ENCODE measurements at places on chromosomes 5 and 9. TPM values are rescaled to one million over a fixed set of nuclear protein-coding genes. Genes with fewer than 3 reads are reported as not detected.
A peak's percentile ranks its signal among the peaks of the same experiment; 100 is the strongest.

DNA sequence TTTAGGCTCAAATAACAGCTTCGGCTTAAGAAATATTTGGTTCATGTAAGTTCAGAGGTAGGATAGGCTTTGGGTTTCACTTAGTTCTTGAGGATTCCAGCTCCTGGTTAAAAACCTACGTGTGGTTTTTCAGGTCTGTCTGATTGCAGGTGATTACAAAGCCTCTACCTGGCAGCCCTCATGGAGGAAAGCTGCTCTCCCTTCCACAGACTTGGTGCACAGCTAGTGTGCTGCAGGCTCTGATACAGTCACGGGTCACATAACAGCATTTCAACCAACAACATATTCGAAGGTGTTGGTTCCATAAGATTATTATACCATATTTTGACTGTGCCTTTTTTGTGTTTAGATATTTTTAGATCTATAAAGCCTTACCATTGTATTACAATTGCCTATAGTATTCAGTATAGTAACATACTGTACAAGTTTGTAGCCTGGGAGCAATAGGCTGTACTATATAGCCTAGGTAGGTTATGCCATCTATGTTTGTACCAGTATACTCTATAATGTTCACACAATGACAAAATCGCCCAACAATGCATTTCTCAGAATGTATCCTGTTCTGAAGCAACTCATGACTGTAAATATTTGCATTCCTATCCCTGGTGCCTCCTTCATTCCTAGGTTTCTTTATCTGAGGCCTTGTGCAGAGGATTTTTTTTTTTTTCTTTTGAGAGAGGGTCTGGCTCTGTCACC lies 8.0 kb upstream of the DCP2 start:
- no peak for DNase-seq

DNA sequence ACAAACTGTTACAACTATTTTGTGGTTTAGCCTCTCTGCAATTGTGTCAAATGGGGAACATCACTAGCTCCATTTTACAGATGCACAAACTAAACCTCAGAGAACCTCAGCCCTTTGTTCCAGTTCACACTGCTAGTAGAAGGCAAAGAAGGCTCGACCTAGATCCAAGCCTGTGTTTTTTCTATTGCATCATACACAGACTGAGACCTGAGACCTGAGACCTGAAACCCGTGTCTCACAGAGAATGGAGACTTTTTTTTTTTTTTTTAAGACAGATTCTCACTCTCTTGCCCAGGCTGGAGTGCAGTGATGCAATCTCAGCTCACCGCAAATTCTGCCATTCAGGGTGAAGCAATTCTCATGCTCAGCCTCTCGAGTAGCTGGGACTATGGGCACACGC lies 120.8 kb downstream of the GALNT10 start:
- DNase-seq = no peak

Gene ADAMTS19
- 0.34 TPM for total RNA-seq

DNA sequence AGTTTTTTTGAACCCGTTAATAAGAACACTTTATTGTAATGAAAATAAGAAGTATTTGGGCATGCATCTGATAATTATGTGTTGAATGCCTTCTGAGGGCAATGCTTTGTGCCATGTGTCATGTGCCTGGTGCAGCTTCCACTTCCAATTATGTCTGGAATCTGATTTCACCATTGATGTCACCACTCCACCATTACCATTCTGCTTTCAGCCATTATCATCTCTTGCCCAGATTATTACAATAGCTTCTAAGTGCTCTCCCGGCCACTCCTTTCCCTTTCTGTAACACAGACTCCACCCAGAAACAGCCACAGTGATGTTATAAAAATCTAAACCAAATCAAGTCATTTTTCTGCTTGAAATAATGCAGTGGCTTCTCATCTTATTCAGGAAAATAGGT lies 171.7 kb downstream of the C9orf152 start:
- no peak for DNase-seq

DNA sequence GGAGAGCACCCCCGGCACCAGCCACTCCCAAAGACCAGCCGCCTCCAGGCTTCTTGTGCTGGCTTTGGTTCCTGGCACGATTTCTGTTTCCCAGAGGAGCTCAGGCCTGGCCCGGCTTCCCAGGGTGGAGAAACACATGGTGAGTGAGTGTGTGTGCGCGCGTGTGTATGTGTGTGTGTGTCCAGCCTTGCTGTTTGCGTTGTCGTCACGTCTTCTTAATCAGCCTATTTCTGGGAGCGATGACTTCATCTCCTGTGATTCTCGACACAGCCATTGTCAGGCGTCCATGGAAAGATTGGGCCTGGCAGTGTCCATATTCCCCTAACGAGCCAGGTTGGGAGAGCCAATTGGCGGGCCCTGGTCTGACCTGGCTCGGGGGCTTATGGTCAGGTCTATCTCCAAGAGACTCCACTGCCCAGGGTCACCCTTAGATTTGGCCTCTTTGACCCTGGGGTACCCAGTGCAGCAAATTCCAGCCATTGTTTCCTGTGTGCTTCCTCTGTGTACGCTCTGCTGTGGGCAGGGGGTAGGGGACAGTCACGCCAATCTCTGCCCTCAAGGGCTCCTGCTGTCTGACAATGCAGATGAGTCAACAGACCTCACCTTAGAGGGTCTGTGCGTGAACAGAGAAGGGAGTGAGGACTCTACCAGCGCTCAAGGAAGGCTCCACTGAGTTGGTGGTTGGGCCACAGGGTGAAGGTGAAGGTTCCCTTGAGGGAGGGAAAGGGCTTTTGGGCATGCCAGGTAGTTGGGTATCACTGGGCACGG lies 73.8 kb downstream of the DAB2IP start:
- peak; percentile 85 for DNase-seq

Gene OR1J2
- total RNA-seq = not detected

Gene CSF1R
- not detected for total RNA-seq

Gene DNLZ
- 25.2 TPM for total RNA-seq

Gene AGXT2
- total RNA-seq = not detected

All from foreskin keratinocyte (primary cell).